ENCODE measurements at places on chromosomes 11 and 22. TPM values are rescaled to one million over a fixed set of nuclear protein-coding genes. Genes with fewer than 3 reads are reported as not detected.

DNA sequence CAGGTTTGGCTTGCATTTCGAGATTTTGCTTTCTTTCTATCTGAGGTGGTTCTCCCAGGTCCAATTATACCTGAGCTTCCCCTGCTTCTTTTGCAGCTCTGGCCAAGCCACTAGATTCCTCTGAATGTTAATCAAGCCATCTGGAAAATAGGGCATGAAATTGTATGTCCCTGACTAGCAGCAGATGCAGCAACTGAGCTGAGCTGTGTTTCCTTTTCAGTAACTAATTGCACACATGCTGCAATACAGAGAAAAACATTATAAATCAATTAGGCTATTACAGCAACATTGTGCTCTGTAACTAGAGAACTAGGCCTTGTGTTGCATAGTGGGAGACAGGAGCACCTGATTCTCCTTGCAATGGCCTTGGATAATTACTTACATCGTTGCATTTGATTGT is 408.3 kb downstream of the ETS1 start:
- no peak overlapping the region for H3K4me3 ChIP-seq
- H3K27me3 ChIP-seq = no peaks in the 10 kb centered on the region
- no peak for DNase-seq

DNA sequence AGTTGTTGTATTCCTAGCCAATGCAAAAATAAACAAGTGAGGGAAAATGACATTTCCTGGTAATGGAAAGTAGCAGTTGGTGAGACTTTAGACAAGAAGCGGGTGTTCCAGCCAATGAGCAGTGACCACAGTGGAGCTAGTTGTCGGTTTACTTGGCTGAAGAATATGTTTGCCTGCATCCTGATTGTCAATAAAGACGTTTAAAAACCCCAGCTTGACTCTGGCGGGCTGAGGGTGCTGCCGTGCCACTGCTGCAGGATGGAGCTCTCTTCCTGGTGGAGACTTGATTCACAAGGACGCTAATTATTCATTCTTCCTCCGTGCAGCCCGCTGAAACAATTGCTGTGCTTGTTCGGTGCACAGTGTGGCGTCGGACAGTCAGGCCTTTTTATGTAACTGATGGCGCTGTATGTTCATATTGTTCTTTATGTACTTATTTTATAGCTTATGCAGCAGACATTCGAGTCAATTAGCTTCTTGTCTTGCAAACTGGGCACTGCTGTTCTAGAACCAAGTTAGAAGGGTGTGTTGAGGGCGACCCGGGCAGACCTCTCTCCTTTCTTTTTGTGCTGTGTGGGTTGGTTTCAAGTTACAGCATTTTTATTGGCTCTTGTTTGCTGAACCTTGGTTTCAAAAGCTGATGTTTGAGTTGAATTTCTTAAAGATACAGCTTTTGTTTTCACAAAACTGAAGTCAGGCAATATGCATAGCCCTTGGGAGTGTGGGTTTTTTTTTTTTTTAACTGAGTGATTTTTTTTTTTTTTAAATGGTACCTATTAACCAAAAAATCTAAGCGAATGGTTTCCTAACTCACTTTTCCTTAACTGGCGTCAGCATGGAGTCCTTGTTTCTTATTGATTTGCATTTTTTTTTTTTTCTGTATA is 153.9 kb downstream of the TEAD1 start:
- peak overlapping the region; percentile 71 for H3K27ac ChIP-seq
- no peak for DNase-seq
- peaks cover 32% of the 10 kb centered on the region for H3K4me1 ChIP-seq
- peak overlapping the region; percentile 47 for H3K4me3 ChIP-seq
- H3K36me3 ChIP-seq = no peaks in the 10 kb centered on the region
- no peaks in the 10 kb centered on the region for H3K27me3 ChIP-seq

DNA sequence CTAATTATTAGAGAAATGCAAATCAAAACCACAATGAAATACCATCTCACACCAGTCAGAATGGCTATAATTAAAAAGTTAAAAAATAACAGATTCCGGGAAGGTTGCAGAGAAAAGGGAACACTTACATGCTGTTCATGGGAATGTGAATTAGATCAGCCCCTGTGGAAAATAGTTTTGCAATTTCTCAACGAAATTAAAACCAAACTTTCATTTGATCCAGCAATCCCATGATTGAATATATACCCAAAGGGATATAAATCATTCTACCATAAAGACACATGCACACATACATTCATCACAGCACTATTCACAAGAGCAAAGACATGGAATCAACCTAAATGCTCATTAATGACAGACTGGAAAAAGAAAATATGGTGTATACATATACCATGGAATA is 32.5 kb downstream of the NOX4 start:
- no peaks in the 10 kb centered on the region for H3K27me3 ChIP-seq
- H3K27ac ChIP-seq = no peak overlapping the region
- no peaks in the 10 kb centered on the region for H3K4me1 ChIP-seq
- no peak for DNase-seq
- H3K36me3 ChIP-seq = no peaks in the 10 kb centered on the region

FUT4 gene
- total RNA-seq = 6.0 TPM

CCDC157 gene
- 2.7 TPM for total RNA-seq

DERL3 gene
- total RNA-seq = 3.8 TPM

GRCh38 chr11:106281455-106282173 is 204.2 kb downstream of the AASDHPPT start:
- no peaks in the 10 kb centered on the region for H3K4me1 ChIP-seq
- no peak for DNase-seq
- H3K4me3 ChIP-seq = no peak overlapping the region
- no peak overlapping the region for H3K27ac ChIP-seq

OR5B12 gene
- total RNA-seq = not detected

GRCh38 chr22:43515902-43516301 is 104.1 kb downstream of the MPPED1 start:
- H3K36me3 ChIP-seq = no peaks in the 10 kb centered on the region
- no peak for DNase-seq
- H3K4me3 ChIP-seq = no peak overlapping the region

GP1BB gene
- 1.3 TPM for total RNA-seq

DNA sequence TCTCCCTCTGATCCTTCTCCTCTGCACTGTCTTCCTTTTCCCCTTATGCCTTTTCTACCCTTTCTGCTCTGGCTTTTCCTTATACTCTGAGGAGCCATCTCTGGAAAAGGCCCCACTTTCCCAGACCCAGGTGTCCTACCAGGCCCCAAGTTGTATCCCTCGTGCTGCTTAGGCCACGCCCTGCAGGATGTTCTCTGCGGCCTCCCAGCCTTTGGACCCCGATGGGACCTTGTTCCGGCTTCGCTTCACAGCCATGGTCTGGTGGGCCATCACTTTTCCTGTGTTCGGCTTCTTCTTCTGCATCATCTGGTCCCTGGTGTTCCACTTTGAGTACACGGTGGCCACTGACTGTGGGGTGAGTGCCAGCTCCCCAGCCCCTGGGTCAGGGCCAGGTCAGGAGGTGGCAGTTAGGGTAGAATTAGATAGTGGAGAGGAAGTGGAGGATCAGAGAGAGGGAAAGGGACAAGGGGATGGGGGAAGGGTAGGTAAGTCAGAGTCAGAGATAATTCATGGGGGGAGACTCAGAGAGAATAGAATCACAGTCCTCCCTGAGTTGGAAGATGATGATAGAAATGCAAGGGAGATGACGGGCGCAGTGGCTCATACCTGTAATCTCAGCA is 8.9 kb downstream of the PGAP2 start:
- H3K4me3 ChIP-seq = no peak overlapping the region
- H3K27ac ChIP-seq = no peak overlapping the region

DNA sequence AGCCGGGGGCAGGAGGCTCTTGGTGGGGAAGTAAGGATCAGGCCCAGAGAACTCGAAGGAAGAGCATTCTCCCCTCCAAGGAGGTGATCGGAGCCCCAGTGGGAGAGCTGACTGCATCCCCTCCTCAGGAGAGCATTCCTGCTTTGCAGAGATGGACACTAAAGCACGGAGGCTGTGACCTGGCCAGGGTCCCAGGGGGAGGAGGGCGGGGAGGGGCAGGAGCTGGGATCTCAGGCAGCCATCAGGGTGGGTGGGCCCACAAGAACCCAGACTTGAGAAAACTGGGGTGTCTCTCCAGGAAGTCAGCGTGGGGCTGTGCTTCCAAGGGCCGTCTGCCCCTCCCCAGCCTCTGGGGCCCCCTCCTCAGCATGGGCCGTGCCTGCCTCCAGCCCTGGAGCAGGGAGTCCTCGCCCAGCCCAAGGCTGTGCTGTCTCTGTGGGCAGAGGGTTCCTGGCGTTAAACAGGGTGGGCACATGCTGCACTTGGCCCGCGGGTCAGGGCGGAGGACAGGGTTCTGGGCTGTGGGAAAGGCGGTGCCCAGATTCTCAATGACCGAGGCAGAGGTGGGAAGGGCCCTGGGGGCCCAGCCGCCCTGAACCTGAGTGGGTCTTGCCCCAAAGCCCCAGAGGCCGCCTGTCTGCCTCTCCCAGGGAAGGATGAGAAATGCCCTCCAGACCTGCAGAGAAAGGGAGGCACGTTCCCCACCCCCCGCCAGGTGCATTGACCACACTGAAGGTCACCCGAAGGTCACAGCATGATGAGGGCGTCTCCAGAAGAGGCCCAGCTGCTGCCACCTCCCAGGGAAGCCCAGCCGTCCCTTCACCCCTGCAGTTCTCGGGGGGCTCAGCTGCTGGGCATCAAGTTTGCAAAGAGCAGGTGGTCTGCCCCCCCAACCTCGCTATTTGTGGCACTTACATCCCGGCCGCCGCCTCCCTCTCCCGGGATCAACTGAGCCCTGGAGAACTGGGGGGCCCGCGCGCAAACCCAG is 643 bp downstream of the CEND1 start:
- peaks cover 7% of the 10 kb centered on the region for H3K36me3 ChIP-seq
- H3K27me3 ChIP-seq = no peaks in the 10 kb centered on the region
- no peak for DNase-seq
- H3K4me3 ChIP-seq = no peak overlapping the region

MYO7A gene
- 3.6 TPM for total RNA-seq

HORMAD2 gene
- not detected for total RNA-seq

OR8K3 gene
- not detected for total RNA-seq

OR8G5 gene
- 0.58 TPM for total RNA-seq

TMEM191B gene
- total RNA-seq = 2.1 TPM

C11orf91 gene
- total RNA-seq = 1.5 TPM

DNA sequence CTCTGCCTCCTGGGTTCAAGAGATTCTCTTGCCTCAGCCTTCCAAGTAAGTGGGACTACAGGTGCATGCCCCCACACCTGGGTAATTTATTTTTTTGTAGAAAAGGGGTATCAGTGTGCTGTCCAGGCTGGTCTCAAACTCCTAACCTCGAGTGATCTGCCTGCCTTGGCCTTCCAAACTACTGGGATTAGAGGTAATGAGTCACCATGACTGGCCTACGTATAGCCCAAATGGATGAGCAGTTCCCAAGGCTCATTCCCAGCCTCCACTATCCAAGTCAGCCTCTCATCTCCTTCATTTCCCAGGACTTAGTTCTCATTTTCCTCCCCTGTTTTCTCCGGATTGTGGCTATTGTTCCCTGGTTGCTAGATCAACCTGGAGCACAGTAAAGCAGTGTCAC is 5.6 kb downstream of the CCT8L2 start:
- H3K27me3 ChIP-seq = no peaks in the 10 kb centered on the region
- H3K4me3 ChIP-seq = no peak overlapping the region
- DNase-seq = no peak
- no peak overlapping the region for H3K27ac ChIP-seq

DNA sequence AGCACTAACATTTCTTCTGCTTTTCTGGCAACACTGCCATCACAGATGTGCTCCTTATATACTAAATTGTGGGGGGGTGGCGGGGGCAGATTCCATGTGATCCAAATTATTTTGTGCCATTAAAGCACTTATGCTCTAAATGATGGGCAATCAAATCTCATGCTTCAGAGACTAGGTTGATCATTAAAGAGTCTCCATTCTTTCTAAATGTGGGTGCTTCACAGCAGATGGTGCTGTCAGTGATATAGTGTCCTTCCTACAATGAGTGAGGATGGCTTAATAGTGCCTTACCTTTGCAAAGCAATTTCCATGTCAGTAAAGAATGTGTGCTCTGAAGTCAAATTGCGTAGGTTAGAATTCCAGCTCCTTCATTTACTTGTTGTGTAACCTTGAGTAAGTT is 589.8 kb downstream of the ETS1 start:
- H3K4me3 ChIP-seq = no peak overlapping the region
- H3K27me3 ChIP-seq = no peaks in the 10 kb centered on the region
- H3K4me1 ChIP-seq = no peaks in the 10 kb centered on the region
- H3K27ac ChIP-seq = no peak overlapping the region
- no peaks in the 10 kb centered on the region for H3K36me3 ChIP-seq

- H3K36me3 ChIP-seq = no peaks in the 10 kb centered on the region
- no peak for DNase-seq
- H3K27me3 ChIP-seq = no peaks in the 10 kb centered on the region
Observed at GRCh38 chr11:124812876-124813275, 12.7 kb upstream of the MSANTD2 start.

GRCh38 chr11:2911088-2911784 is 18.0 kb downstream of the PHLDA2 start:
- H3K36me3 ChIP-seq = no peaks in the 10 kb centered on the region
- H3K27ac ChIP-seq = no peak overlapping the region
- peaks cover 4% of the 10 kb centered on the region for H3K4me1 ChIP-seq
- H3K27me3 ChIP-seq = no peaks in the 10 kb centered on the region
- no peak for DNase-seq

- no peak overlapping the region for H3K27ac ChIP-seq
- H3K36me3 ChIP-seq = no peaks in the 10 kb centered on the region
- DNase-seq = no peak
Observed at GRCh38 chr11:23398052-23398451, 537.8 kb upstream of the CCDC179 start.

DNA sequence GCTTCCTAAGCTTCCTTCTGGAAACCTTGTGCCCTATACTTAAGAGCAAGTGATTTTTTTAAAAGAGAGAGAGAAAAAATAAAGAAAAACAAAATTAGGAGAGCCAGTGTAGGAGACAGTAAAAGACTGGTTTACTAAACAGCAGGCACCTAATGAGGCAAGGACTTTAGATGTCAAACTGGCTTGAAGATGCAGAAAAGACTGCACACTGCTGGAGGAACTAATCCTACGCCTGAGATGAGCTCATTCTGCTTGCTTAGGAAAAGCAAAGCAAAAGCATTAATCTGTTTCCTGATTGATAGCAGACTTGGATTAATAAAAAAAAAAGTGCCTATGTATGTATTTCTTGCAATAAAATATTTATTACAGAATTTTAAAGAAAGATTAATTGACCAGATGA is 113.6 kb upstream of the SEZ6L start:
- no peaks in the 10 kb centered on the region for H3K4me1 ChIP-seq
- no peak overlapping the region for H3K4me3 ChIP-seq
- H3K27me3 ChIP-seq = no peaks in the 10 kb centered on the region
- no peak overlapping the region for H3K27ac ChIP-seq
